ENCODE measurements at places on chromosomes 6 and 20.
A peak's percentile ranks its signal among the peaks of the same experiment; 100 is the strongest.

- DNase-seq, result peak; percentile 73
These were observed 399.9 kb upstream of the MARCKS start for GRCh38 chr6:113457198-113457597.

- no peak for DNase-seq
These were observed 49.8 kb upstream of the ADTRP start for GRCh38 chr6:11828262-11828870.

DNA sequence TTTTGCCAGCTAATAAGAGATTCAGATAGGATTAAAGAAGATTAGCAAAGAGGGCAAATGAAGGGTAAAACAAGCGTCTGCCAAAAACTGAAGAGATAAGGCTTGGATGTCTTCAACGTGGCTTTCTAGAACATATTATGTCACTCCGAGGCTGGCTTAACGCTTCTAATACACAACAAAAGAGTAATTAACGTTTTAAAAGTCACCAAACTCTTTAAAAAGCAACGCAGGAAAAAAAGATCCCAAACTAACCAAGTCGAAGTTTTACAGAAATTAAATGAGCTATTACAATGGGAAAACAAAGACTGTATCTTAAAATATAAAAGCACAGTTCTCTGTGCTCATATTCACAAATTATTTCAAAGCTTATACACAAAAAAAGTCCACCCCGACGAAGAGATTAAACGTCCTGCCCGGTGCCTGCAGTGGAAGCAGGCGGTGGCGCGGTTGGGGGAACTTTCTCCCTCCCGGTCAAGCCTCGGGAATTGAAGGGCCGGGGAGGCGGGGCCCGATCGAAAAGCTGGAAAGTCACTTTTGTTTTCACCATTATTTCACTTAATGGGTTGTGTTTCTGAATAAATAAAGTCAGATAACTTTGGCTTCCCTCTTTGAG, 1.2 kb downstream of the MAK start:
- no peak for DNase-seq

GRCh38 chr6:282867-283416, 9.3 kb upstream of the DUSP22 start:
- DNase-seq, result no peak

DNA sequence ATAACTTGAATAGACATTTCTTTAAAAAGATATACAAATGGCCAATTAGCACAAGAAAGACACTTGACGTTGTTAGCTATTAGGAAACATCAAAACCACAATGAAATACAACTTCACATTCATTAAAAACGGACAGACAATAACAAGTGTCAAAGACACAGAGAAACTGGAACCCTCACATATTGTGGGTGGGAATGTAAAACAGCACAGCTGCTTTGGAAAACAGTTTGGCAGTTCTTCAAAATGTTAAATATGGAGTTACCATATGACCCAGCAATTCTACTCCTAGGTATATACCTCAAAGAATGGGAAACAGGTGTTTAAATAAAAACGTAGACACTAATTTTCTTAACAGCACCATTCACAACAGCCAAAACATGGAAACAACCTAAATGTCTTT, 100.5 kb upstream of the SLC22A23 start:
- no peak for DNase-seq

DNA sequence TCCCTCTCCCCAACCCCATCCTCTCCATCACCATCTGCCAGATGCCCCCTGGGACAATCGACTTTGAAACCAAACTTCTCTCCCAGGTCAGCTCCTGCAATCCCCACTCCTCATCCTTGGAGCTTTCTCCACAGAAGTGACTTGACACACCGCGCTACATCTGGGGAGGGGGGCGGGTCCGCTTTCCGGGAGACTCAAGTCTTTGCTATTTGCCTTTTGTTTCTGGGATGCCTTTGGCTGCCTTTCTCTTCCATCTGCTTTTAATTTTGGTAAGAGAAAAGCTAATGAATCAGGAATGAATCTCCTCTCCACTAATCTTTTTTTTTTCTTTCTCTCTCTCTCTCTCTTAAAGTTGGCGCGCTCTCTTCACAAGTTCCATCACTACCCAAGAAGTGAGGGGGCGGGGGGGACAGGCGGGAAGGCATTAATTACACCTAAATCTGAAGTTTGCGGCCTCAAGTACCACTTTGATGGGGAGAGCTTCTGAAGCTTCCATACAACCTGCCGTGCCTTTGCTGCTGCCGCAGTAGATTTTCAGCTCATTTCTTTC, 664 bp upstream of the TPBG start:
- peak; percentile 95 for DNase-seq

- DNase-seq, result peak; percentile 13
These were observed 315.1 kb downstream of the UBE3D start for GRCh38 chr6:82750556-82750955.

DNA sequence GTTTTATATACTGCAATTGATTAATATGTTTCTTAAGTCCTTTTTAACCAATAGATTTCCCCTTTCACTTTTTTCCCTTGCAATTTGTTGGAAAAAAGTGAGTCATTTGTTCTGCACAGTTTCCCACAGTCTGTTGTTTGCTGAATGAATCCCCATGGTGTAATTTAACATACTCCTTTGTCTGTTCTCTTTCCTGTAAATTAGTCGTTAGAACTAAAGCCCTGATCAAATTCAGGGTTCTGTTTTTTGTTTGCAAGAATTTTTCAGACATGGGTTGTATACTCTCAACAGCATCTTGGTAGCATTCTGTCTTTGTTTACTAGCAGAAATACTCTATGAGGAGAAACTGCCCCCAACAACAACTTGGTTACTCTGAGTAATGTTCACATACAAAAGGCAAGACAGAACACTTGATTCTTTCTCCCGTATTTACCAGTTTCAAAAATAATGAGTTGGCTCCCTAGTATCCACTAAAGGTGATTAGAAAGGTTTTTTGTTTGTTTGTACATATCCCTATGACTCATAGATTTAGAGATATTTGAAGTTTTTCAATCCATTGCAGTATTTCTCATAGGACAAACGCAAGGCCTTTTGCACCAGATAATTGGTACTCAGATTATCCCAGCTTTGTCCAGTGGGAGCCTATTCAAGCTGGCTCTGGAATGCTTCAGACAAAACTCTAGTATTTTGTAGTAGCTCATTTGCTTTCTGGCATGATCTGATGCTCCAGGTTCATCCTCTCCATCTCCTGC, 16.5 kb downstream of the BLOC1S5 start:
- DNase-seq, result no peak

GRCh38 chr20:719816-720215, 44.2 kb upstream of the SCRT2 start:
- DNase-seq, result no peak

DNA sequence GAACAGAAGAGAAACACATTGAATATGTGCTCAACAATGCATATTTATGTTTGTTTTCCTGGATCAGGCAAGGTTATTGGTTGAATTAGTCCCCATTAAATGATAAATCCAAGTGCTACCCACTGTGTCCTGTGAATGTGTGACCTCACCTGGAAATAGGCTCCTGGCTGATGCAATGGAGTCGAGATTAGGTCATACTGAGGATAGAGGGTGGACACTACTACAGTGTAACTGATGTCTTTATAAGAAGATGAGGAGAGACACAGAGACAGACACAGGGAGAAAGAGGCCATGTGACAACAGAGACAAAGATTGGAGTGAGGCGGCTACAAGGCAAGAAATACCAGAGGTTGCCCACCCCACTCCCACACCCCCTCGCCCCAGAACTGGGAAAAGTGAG, 559.3 kb downstream of the C6orf118 start:
- no peak for DNase-seq

DNA sequence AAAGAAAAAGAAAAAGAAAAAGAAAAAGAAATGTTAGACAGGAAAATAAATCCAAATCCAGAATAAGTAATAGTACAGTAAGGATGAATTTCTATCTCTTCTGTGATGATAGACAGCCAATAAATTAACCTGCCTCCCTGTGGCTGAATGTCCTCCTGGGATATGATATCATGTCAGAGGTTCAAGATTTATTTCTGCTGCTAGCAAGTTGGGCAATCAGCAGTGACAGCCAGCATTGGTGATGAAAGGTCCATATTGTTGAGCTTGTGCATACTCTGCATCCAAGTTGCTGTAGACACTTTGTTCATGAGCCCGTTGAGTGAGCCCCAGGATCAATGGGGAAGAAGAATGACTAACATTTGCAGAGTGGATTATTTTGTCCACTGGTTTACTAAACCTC, 44.9 kb upstream of the CEP85L start:
- DNase-seq, result no peak

DNA sequence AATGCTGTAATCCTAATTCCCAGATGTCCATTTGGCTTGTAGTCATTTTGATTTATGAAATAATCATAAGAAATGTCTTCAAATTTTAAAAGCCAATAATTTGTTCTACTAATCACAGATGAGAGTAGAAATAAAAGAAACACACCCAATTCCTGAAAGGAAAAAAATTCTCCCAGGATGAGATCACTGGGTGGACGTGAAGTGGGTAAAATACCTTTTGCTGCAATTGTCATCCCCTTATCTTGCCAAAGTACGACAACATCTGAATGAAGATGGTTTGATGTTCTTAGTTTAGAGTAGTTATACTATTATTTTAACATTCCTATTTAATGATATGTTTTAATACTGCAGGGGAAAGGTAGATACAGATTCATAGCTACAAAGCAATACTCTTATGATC, 33.7 kb downstream of the MTHFD1L start:
- no peak for DNase-seq

DNA sequence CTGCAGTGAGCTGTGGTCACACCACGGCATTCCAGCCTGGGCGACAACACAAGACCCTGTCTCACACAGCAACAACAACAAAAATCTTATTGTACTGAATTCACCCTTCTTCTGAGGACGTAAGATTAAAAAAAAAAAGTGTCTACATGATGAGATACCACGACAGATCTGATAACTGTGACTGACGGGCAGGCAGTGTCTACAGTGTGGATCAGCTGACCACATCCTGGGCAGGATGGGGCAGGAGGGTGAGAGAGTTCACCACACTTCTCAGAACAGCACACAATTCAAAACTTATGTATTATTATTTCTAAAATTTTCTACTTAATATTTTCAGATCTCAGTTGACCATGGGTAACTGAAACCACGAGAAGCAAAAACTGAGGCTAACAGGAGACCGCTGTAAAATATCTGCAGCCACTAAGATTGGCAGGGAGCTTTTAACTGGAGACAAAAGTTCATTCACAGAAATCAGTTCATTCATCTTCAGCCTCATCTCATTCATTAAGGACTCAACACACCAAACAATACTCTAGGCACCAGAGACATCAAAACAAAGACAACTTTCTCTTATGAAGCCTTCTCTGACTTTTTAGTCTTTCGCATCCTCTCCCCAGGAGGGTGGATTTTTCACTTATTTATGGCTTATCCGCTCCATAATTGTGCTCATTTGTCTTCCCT, 15.7 kb upstream of the NHSL1 start:
- no peak for DNase-seq

GRCh38 chr6:4396044-4396443, 260.7 kb upstream of the ECI2 start:
- peak; percentile 35 for DNase-seq

GRCh38 chr20:56463428-56463827, 5.0 kb upstream of the RTF2 start:
- DNase-seq, result no peak

DNA sequence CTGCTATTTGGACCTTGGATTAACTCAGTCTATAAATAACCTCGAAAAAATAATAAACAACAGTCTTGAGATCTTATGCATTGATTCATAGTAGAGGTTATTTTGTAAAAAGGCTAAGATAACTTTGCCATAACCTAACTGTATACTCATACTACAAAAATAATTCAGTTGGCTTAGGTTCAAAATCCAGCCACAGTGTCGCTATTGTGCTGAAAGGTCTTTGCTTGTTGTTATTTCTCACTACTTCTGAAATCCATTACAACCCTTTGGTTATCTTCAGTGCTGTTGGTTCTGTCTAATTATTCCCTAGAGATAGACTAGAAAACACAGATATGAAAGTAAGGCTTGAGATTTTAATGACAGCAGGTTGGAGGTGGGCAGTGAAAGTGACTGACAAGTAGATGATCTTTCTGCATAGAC, 74.4 kb downstream of the MKKS start:
- no peak for DNase-seq

GRCh38 chr6:52598123-52598823, 21.4 kb upstream of the TRAM2 start:
- DNase-seq, result peak; percentile 79

GRCh38 chr20:38590676-38591473, 9.9 kb downstream of the ADIG start:
- DNase-seq, result peak; percentile 4

GRCh38 chr6:98579079-98579478, 255.3 kb upstream of the POU3F2 start:
- no peak for DNase-seq

DNA sequence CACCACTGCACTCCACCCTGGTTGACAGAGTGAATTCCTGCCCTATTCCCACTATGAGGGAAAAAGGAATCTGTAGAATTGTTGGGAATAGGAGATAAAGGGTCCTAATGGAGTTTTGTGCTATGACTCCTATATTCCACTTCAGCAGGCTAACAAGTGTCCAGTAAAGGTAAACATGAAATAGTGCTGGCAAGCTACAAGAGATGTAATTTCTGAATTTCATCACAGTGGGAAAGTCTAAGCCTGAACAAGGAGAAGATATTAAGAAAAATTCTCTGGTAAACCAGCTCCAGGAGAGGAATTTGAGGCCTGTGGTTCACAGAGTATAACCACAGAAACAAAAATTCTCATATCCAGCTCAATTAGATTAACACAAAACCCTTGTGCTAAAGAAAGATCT, 10.3 kb upstream of the C6orf58 start:
- DNase-seq, result no peak

- no peak for DNase-seq
These were observed 210.5 kb downstream of the FARS2 start for GRCh38 chr6:5471637-5472398.

DNA sequence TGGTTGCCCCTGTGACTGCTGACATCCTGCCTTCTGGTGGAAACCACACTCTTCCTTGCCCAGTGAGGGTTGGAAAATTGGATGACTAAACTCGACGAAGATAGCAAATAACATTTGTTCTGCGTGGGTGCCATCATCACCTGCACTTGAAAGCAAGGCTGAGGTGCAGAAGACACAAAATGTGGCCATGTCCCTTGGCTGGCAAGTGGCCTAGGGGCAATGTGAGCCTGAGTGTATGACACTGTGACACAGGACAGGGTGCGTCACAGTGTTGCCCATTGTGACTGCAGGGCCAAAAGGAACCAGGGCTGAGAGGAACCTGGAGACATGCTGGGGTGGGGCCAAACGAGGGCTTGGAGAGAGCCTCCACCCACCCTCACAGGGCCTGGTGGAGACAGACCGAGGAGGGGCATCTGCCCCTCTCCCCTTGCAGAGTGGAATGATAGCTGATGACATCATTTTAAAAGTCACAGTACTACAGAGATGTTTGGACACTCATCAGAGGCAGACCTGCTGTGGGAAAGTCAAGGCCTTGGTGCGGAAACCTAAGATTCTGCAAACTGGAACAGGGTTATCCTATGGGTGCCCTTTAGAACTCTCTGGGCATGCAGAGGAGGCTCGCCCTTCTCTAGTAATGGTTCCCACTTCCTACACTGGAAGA, 12.8 kb upstream of the HLA-F start:
- no peak for DNase-seq

- DNase-seq, result peak; percentile 86
These were observed 28.2 kb upstream of the KCNB1 start for GRCh38 chr20:49510562-49511122.
